ENCODE measurements at places on chromosomes 1 and 21.
A peak's percentile ranks its signal among the peaks of the same experiment; 100 is the strongest.

DNA sequence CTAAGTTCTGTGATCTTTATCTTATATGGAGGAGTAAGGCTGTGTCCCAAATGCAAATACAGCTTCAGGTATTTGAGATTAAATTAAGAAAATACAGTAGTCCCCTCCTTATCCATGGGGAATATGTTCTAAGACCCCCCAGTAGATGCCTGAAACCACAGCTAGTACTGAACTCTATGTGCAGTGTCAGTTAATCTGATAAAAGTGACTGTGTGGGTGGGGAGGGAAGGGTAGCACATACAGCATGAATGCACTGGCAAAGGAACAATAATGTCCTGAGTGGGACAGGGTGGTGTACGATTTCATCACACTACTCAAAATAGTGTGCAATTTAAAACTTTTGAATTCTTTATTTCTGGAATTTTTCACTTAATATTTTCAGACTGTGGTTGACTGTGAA is 83.1 kb downstream of the HS2ST1 start:
- DNase-seq = no peak

GRCh38 chr1:54653036-54653435 is 11.4 kb downstream of the MROH7 start:
- DNase-seq = peak; percentile 9

- no peak for DNase-seq
Measured at GRCh38 chr1:206116191-206116872, 856 bp downstream of the AVPR1B start.

DNA sequence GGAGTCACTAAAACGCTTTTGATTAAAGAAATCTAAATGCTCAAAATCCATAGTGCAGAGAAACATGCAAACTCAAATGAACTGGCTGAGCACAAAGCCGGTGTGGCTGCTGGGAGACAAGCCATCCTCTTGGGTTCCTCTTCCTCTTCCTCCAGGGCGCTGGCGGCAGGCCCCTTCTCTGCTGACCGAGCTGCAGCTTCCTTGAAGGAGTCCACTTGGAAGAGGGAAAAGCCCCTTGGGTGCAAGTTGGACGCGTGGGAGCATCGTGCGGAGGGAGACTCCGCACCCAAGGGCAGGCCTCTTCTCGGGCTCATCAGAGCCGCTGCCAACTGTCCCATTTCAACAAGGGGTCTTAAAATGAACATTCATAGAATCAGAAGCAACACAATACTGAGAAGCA is 7.9 kb downstream of the CCNL2 start:
- DNase-seq = no peak

DNA sequence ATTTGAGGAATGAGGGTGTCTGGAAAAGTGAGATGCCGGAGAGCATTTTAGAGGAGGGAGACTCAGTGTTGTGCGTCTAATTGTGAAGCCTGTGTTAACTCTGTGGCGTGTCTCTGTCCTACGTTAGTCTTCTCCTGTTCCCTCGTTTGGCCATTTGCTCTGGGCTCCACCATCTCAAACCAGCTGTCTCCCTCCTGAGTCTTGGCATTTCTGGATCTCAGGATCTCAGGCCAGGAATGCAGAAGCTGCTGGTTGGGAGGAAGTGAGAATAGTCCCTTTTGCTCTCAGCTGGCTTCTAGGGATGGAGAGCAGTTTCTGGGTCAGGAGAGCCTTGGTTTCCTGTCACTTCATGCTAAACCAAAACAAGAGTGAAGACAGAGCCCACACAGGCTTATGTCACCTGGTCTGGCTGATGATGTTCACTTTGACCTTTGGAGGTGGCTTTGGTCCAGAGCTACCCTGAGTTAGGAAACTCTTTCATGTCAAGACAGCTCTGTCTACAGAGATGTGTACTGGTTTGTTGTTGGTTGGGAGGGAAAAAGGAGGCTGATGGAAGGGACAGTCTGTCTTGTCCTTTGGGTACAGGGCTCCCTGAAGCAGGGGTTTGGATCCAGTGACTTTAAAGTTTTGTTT is 859 bp downstream of the NFASC start:
- DNase-seq = no peak

DNA sequence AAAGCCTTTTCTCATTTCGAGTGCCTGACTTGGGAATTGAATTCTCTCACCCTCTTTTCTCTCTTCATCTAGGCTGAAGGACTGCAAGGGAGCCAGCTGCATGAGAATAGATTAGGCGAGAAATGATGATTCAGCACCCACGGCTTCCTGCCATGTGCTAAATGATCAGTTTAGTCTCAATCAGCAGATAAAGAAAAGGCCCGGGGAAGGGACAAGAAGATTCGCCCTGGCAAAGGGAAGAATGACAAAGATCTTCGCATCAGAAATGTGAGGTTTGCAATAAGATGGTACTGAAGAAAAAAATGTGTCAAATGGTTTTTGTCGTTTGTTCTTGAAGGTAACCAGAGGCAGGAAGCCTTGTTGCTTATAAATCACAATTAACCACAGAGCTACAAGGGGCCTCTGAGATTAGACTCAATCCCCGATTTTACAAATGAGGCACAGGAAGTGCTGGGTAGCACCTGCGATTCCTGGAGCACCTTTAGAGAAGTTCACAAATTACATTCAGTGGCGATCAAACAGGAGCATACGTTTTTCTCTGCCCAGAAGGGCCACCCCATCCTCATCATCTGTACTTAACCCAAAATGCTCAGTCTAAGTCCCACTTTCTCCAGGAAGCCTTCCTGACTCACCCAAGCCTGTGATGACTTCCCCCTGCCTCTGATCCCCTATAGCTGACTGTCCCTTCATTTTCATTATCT is 183.4 kb downstream of the ZNF281 start:
- DNase-seq = peak; percentile 24

GRCh38 chr1:235239851-235240250 is 78.8 kb upstream of the RBM34 start:
- no peak for DNase-seq

- no peak for DNase-seq
Measured at GRCh38 chr1:94060720-94061119, 60.2 kb downstream of the ABCA4 start.
